Stimulated activated CD4-positive, alpha-beta T cell treated with anti-CD3 and anti-CD28 coated beads, Interleukin-1b, Interleukin-23, amount 100 ng/mL, for 1 hour (primary cell): ENCODE measurements at places on chromosomes 5 and 9.

DNA sequence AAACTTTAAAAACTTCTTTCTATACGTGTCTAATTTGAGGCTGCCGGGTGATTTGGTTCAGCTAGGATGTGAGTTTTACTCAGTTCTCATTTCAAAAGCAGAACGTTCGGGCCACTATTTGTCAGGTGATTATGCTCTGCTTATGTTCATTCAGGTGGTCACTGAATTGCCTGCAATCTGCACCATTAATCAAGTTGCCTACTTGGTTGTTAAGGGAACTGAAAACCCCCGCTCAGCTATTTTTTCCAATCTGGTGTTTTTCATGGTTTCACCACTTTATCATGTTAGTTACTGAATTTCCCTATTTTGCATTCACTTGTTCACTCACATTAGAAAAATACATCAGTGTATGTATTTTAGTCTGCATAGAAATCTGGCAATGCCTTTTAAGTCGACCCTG lies 523.0 kb downstream of the CSNK1G3 start:
- no peak for DNase-seq

DNA sequence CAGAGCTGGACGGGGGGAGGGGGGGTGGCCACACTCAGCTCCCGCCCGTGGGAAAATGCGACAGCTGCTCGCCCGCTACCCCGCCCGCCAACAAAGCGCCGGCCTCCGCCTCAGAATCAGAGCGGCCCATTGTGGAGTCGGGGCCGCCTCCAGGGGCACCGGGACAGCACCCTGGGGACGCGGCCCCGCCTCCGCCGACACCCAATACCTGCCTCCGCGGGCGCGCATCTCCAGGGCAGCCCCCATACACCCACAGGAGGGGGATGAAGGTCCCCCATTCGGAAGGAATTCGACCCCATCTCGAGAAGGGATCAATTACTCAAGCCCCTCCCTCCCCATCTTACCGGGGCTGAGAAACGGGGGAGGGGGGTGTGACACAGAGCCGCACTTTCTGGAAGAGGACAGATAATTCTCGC lies 1.3 kb downstream of the NOTCH1 start:
- peak; percentile 23 for DNase-seq

DNA sequence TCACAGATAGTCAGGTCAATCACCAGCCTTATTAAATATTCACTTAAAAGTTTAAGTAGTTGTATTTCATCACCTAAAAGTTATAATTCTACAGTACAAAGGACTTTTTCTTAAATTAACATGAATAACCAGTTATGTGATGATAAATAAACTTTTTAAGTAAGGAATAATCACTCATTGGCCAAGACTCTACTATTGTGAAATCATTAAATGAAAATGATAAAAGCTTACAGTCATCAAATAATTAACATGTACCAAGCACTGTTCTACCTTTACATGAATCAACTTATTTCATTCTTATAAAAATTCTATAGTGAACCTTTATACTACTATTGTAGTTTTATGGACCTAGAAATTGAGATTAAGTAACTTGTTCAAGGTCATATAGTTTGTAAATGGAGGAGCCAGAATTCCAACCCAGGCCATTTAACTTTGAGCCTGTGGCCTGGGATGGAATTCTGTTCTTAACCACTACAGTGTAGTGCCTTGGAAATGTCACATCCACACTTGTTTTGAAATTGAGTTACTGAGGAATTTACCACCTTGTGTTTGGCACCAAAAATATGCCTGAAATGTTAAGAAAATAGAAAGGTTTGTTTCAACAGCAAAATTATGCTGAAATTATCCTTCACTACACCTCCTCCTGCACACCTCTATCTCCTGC lies 32.8 kb upstream of the MSANTD3 start:
- no peak for DNase-seq

DNA sequence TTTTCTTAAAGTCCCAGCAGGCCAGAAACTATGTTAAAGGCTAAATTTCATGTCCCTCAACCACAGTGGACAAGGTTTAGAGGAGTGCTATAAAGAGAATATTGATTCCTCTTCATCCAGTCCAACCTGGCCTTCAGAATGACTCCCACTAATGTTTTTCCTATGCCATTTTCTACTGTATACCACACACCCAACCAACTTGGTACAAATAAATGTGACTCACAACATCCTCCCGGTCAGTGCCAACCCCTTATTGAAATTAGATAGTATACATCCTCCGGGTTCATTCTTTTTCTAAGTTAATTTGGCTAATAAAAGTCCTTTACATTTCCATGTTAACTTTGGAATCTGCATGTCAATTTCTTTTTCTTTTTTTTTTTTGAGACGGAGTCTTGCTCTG lies 215.1 kb downstream of the TSSK1B start:
- DNase-seq = no peak

DNA sequence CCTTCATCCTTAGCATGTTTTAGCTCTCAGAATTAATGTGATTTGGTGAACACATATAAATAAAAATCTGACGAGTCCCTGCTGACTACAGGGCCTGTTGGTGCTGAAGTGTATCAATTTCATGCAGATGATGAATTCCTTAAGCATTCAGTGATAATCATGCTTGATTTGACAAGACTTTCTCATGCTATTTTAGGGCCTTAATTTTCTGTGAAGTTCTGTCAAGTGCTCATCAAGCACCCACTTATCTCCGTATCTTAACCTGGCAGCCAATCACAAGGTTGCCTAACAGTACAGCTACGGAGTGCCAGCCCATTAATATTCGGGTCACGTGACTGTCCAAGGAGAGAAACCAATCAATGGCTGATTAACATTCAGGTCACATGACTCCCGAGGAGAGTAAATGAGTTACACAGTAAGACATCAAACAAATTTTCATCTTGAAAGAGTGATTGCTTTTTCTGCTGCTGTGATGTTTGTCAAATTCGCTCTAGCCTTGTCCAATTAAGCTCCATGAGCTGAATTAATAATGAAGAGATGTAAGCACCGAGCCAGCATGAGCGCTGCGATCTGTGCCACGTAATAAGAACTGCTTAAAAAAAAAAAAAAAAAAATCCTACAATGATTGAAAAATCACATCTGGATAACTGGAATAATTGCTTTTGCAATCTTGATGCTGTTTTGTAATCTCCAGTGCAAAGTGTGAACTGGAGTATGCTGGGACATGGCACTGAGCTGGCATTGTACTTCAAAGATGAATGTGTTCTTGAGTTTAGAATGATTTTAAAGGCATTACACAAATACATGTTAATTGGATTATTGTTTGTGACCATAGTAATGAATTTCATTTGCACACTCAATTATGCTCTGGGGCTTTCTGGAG lies 104.3 kb upstream of the SPATA31D4 start:
- no peak for DNase-seq

DNA sequence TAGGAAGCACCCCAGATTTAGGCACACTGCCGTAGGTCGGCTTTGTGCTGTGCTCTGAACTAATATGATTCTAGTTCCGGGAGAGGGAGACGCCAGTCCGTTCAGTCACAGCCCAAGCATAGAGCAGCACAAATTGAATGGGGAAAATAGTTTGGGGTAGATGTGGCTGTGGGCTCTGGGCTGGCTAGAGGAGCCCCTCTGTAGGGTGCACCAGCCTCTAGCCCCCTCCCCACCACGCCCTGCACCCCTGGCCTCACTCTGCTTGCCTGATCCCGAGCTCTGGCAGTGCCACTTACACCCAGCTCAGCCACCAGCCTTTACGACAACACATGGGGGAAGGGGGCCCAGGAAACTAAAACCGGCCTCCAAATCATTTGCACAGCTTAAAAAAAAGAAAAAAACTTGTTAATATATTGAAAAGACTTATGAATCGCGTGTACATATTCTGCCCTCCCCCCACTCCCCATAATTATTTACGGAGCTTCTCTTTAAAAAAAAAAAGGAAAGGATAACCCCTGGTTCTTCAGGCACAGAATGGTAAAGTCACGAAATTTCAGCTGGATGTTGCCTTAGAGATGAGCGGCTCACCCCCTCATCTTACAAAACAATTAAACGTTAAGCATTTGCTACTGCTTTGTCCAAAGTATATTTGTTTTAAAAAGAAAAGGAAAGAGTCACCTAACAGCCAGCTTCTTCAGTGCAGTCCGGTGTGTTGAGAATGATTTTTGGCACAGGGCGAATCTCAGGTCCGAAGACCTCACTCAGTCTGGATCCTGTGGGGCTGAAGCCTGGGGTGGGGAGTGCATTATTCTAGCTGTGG lies 3.5 kb downstream of the LMX1B start:
- no peak for DNase-seq

- no peak for DNase-seq
Observed at GRCh38 chr9:101427957-101428655, 7.5 kb downstream of the ALDOB start.

DNA sequence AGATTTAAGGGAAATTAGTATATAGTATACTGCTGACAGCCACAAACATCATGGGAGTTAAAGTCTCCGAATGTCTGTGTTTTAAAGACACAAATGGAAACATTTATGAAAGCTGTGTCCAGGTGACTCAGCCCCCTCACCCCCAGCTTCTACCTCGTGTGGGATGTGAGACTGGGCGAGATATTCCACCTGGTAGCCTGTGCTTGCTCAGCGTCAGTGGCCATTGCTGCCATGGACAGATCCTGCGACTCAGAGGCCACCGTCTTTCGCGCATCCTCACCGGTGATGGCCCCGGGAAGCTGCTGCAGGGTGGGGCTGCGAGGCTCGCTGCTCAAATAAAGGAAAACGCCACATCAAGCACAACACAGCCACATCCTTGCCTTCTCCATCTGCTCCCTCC lies 31.2 kb upstream of the EXOC3 start:
- no peak for DNase-seq

DNA sequence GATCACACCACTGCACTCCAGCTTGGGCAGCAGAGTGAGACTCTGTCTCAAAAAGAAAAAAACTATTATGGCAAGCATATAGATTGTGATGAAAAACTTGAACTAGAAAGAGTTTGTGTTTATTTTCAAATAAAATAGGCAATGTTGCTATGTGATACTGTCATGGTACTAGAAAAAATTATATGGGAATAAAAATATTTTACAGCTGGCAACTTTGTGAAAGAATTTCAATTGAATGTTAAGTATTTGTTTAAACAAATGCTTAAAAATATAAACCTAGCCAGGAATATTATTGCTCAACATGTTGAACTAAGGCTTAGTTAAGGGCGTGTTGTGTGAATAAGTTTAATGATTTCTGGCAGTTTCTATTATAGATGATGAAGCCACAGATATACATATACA lies 31.7 kb downstream of the HSDL2 start:
- no peak for DNase-seq

DNA sequence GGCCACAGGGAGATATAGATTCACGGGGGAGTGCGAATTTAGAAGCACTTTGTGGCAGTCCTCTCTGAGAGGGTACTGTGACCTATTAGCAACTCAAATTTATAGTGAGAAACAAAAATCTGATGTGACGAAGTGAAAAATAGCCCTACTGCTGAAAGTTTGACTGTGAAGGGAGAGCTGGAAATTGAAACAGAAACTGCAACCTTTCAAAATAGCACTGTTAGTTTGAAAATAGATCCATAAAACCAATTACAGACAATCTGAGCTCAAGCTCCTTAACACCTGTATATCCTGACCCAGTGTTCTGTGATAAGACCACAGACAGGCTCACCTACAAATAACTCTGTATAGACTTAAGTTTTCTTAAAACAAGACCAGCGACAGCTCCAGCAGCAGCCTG lies 420.1 kb downstream of the IRX1 start:
- no peak for DNase-seq

DNA sequence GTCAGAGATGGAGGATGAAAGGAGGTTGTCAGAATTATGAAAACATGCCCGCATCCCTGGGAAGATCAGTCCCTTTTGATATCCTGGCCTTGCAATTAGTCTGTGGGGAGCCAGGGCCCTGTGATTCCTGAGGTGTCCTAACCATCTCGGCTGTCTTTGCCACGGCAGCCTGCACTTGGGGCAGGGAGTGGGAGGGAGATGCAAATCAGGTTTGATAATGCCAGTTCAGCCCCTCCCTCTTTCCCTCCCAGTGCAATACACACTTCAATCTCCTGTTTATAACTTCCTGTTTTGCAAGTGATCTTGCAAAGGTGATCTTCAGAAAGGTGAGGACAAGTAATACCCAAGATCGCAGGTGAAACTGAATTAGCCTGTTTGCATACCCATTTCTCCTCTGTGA lies 114.0 kb upstream of the ALDH1B1 start:
- no peak for DNase-seq

DNA sequence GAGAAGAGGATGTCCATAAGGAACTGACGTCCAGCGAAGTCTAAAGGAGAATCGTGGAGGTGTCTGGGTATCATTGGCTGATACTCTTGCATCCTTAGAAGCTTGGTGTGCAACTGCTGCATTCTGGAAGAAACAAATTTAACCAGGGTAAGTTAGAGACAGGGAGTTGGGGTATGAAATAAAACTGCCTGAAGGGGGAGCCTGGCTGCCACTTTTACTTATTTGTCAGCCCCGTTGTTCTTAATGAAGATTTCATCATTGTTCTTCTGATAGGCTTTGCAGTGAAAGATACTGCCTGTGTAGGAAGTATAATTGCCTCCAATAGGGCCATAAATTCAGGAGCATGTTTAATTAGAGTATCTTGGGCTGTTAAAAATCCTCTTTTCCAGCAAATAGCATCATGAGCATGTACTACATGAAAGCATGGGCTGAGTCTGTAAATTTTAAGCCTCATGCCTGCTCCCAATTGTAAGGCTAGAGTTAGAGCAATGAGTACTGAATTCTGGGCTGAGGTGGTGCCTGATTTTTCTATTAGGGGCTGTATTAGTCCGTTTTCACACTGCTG lies 1264.5 kb upstream of the ACO1 start:
- DNase-seq = no peak

GRCh38 chr5:89534331-89534730 lies 651.3 kb upstream of the MEF2C start:
- no peak for DNase-seq

DNA sequence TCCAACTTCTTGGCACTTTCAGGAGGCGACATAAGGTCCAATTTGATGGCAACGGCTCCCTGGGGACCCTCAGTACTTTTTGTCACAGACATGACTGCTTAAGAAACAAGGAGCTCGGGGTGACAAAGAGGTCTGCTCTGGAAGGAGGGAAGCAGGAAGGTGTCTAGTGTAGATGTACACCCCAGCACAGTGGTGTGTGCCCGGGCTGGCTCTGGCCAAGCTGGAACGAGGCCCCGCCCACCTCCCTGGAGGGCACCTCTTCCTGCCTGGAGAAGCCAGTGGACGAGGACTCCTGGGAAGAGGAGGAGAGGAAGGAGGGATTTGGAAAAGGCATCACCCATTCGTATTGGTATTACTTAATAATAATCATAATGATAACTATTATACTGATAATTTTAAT lies at the start of gene SLC36A2:
TSS of gene SLC36A2 (minus strand) at position 191 of the 400 bp plus-strand sequence. CDS start at position 92, 99 bp downstream.
- no peak for DNase-seq

DNA sequence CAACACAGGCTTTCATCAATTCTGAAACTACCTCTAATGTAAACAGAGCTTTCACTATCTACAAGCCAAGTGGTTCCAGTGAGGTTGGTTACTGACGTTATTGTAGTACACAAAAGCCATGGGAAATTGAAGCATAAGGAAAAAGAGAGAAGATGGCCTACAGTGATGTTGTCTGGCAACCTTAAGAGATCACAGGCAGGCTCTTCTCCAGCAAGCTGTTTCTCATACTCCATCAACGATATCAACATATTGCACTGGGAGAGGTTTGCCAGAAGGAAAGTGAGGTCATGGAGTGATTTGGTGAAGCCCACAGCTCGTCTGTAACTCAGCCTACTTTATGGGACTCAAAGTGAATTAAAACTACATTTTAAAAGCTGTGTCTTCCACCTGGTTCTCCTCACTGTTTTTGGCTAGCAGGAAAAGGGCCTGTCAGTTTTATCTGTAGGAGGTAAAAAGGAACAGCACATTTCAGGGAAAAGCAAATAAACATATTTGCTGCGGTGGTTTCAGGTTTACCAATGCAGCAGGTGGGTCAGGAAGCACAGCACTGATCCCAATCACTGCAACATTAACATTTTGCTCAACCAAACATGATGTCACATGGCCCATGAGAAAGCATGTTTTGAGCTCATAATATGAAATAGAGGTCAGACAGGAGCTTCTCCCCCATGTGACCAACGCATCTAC lies 72.9 kb downstream of the ARSB start:
- DNase-seq = no peak
